Dermis microvascular lymphatic vessel endothelial cell (primary cell): ENCODE measurements at places on chromosomes 6 and 20. TPM values are rescaled to one million over a fixed set of nuclear protein-coding genes. Genes with fewer than 3 reads are reported as not detected.

- DNase-seq = no peak
Measured at GRCh38 chr20:23869520-23869919, 10.0 kb downstream of the CST5 start.

GRCh38 chr6:157904999-157905398 is 76.7 kb upstream of the SYNJ2 start:
- DNase-seq = no peak

DNA sequence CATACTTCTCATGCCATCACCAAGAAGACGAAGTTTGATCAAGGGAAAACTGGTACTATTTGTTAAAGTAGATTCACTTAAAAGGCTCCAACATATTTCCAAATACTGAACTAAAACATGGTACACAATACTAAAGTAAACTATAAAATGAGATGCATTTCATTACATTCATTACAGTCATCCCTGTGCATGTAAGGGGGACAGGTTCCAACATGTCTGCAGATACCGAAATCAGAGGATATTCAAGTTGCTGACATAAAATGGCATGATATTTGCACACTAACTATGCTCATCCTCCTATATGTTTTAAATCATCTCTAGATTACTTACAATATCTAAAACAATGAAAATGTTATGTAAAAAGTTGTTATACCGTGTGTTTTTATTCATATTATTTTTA is 893.9 kb upstream of the MANEA start:
- no peak for DNase-seq

GRCh38 chr6:100691972-100692371 is 189.2 kb downstream of the ASCC3 start:
- no peak for DNase-seq

- DNase-seq = no peak
Measured at GRCh38 chr20:1783245-1783644, 112.0 kb upstream of the SIRPA start.

DNA sequence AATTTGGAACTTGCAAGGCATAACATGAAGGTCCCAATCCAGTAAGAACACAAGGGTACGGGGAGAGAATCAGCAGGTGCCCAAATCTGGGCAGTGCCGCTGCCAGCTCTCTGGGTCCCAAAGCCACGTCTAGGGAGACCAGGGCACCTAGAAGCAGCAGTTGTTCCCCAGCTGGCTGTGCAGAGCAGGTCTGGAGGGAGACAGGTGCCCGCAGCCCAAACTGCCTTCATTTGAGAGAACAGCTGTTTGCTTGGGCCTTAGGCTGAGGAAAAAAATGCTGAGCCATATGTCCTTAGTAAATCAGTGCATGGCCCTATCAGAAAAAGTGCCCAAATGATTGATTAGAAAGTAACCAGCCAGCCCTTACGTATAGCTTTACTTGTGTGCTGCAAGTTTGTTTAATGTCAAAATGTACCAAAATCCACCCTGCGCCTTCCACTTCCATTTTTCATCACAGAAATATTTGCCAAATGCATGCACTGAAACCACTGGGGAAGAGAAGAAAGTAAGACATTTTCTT is 9.1 kb upstream of the PRELID3B start:
- no peak for DNase-seq

DNA sequence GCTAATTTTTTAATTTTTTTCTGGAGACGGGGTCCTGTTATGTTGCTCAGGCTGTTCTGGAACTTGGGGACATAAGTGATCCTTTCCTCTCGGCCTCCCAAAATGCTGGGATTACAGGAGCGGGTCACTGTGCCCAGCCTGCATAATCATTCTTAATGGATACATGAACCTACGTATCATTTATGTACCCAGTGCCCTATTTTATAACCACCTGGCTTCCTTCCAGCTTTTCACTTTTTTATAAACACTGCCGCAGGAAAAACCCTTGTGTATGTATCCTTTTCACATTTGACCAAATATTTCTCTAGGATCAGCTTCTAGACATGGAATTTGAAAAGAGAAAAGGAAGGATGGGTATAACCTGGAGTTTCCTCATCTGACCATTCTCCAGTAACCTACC is 85.6 kb upstream of the RIN2 start:
- DNase-seq = no peak

Gene LRRC73
- total RNA-seq = under 0.01 and 0.13 TPM in 2 replicates

- DNase-seq = peak; percentile 91
Measured at GRCh38 chr20:48051794-48052474, 266.7 kb upstream of the SULF2 start.

DNA sequence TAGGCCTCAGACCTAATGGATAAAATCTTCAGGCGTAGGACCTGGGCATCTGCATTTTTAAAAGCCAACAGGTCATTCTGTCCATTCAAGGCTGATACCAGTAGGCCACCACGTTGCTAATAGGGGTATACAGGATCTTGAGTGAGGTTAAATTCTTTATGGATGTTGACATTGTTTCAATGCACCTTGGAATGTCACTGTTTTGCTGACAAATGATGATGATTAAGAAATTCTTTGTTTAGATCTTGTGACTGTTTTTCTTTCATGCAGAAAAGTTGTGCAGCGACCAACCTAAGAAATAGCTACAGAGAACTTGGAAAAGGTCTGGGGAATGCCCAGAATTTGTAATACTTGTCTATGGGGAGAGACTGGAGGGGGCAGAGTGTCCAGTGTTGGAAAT is 101.1 kb upstream of the CLDN20 start:
- DNase-seq = no peak

GRCh38 chr6:142756215-142756630 is 188.8 kb downstream of the HIVEP2 start:
- DNase-seq = no peak

GRCh38 chr6:4801491-4802110 is 25.4 kb downstream of the CDYL start:
- DNase-seq = no peak

- no peak for DNase-seq
Measured at GRCh38 chr20:46252352-46253091, 55.8 kb downstream of the CDH22 start.

DNA sequence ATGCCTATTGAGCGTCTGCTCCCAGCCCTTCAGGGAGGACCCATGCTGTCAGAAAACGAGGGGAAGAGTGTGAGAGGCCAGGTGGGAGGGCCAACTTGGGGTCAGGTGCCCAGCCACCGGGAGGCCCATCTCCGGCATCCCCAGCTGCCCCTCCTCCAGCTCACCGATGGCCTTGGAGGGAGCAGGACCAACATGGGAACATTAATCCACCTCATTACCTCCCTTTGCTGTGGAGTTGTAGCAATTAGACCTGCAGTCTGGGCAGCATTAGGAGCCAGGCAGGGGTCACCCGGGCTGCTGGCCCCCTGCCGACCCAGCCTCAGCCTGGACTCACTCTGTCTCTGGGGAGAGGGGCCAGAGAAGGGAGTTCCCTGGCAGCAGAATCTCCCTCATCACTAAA is 25.1 kb downstream of the DLGAP4 start:
- DNase-seq = no peak

Gene CUL9
- 13.1 and 21.4 TPM in 2 replicates for total RNA-seq

DNA sequence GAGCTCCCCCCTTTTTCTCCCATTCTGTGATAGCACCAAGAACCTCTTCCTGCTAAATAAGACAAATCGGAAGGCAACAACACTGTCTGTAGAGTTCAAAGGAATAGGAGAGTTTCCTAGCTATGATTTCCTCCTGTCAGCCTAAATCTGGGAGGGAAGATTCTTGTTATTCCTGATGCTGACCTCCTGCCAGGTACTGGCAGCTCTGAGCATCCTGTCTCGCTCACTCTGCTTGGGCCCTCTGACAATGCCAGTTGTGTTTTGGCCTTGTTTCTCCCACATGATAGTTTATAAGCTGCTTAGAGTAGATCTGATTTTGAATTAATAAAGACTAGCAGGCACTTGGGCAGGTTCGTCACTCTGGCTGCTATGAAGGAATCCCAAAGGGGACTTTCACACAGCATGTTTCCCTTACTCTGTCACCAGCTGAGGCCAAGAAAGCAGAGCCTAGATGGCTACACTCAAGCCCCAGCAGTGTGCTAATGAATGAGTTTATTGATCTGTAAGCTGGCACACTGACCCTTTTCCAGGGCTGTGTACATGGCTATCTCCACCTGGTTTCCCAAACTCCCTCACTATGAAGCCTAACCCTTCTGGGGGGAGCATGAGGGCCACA is 52.3 kb downstream of the UQCC1 start:
- no peak for DNase-seq

Gene PDE7B
- total RNA-seq = 6.5 and 13.0 TPM in 2 replicates

Gene SDC4
- 37.7 and 55.6 TPM in 2 replicates for total RNA-seq

- no peak for DNase-seq
Measured at GRCh38 chr20:32285621-32286371, 8.3 kb downstream of the KIF3B start.

Gene ALDH8A1
- total RNA-seq = 0.13 and 0.25 TPM in 2 replicates

DNA sequence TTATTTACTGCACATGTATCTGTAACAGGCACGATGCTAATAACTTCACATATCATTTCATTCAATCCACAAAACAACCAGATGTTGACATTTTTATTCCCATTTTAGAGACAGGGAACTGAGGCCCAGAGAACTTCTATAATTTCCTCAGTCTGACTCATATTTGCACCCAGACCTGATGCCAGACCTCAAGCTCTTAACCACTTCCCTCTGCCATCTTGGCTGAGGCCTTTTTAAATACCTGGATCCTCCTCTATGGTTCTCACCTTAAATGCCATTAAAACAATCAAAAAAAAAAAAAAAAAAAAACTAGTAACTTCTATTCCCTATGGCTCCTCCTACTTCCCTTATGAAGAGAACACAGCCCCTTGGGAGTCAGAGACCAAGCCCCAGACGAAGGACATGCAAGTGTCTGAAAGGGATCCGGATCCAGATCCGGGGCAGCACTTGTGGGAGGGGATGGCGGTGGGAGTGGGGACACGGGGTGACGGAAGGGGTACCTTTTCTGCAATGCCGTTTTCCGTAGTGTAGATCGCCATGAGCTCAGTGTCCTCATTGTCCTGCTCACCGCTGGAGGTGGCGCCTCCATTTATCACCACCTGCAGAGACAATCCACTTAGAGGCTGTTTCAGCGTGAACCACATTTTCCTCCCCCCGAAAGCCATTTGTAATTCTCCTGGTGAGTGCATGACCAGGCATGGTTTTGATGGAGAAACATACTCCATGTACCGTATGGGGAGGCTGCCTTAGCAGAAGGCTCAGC is 88.7 kb downstream of the SLC23A2 start:
- no peak for DNase-seq

Gene MRAP2
- 4.6 and 4.9 TPM in 2 replicates for total RNA-seq

DNA sequence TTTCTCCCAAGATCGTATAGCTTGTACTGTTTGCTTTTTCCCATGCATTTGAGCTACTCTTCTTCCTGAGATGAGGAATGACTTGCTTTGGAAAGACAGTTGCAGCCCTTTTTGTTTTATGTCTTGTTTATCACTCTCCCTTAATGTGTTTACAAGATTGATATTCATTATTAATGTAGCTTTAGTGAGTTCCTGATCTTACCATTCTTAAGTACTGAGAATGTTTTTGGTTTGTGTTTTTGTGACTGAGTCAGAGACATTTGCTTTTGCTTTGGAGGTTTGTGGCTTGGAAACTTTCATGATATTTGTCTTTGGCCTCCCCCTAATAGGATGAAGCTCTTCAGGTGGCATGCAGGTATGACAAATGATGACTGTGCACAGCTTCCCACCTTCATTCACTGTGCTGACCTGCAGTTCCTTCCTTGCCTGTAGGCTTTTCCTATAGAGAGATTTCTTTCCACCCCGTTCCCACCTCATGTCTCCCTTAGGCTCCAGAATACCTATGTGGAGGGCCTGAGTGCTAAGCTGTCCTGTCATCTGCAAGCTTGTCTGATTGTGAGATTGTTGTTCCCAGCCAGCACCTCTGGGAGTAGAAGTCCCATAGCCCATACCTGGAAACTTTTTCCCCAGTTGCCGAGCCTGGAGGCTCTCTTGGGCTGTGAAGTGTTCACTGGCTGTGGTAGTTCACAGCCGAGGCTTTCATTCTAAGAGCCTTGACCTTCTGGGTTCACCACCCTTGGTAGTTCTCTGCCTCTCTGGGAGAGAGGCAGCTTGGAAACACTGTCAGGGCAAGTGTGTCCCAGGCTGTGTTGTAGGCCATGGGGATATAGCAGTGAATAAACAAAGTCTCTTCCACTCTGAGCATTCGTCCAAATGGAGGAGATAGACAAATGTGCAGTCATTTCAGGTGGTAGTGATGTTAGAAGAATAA is 27.1 kb downstream of the CDS2 start:
- DNase-seq = no peak

DNA sequence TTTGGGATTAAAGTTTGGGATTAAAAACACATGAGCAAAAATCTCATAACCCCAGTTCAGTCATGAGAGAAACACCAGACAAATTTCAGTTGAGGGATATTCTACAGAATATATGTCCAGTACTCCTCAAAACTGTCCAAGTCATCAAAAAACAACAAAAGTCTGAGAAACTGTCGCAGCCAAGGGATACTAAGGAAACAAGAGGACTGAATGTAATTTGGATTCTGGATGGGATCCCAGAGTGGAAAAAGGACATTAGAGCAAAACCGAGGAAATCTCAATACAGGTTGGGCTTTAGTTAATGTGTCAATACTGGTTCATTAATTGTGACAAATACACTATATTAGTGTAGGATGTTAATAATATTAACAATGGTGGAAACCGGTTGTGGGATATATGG is 219.3 kb downstream of the BCKDHB start:
- no peak for DNase-seq

Gene ATP9A
- 54.0 and 75.5 TPM in 2 replicates for total RNA-seq

DNA sequence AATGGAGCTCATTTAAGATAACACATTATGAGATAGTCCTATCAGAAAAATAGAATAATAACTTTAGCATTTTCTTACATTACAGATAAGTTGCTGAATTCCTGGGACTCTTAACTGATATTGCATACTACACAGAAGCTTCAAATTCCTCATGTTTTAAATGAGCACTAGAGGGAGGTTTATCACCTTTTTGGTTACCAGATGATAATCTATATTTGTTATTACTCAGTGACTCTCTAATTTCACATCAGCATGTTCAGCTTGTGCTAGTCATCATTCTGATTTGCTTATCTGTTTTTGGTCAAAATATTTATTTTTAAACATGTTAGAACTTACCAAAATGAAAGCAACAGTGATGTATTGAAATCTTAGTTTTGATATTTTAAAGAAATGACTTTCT is 20.5 kb upstream of the GJA10 start:
- no peak for DNase-seq

GRCh38 chr6:43723737-43724295 is 36.2 kb upstream of the MRPS18A start:
- DNase-seq = peak; percentile 75

DNA sequence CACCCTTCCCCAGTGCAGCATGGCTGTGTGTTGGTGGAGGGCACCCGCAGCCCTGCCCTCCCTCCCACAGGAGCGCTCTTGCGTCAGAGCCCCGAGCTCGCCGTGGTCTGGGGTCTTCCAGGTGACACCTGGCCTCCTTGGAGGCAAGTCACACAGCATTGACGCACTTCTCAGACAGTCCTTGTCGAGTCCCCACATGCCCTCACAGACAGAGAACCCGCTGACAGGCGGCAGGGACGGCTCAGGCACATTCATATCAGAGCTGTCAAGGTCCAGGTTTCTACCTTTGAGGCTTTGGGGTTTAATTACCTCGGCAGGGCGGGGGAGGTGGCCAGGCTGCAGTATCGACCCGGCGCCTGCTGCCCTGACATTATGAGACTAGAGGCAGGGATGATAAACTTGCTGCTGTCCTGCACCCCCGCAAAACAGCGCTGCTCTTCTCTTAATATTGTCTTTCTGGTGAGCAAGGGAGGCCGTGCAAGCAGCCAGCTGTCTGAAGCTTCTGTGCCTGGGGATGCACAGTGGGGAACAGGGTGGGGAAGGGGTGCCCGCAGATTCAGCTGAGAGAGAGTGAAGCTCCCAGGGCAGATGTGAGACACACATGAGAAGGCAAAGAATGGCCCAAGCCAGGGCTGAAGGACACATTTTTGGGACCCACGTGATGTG is 4.7 kb downstream of the NPEPL1 start:
- no peak for DNase-seq

- DNase-seq = no peak
Measured at GRCh38 chr20:59232618-59233017, 67.8 kb upstream of the EDN3 start.
